ENCODE measurements at places on chromosomes 12 and 14.

DNA sequence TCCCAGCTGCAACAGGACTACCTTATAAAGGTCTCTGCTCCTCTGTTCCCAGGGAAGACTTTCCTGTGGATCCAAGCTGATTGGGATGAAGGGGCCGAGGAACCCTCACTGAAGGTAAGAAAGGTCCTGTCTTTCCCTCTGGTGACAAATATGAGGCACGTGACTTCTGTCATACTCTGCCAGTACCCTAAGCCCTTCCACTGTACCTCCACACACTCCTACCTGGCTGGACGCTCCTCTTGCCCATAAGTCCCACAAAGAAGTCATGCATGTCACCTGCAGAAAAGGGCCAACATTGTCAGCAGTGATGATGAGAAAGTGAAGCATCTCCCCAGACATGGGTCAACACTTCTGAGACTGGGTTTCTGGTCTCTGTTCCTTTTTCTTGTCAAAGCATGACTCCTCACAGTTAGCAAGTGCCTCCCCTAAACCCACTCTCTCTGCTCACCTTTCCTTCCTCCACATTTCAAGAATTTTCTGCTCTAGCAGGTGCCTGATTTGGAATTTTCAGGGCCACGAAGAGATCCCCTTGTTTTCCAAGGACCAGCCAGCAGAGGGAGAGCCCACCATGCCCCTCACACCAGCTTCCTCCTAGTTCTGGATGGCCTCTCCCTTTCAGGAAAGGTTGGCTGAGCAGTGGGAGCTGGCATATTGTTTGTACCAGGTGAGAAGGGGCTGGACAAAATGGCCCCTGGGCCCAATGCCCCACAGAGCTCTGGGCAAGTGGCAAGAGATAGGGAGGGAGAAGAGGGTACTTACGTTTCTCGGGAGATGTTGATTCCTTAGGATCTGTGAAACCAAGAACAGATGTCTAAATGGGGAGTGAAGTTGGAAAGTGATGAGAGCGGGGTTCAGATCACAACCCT is 3.5 kb downstream of the TAC3 start:
- no peak for DNase-seq

DNA sequence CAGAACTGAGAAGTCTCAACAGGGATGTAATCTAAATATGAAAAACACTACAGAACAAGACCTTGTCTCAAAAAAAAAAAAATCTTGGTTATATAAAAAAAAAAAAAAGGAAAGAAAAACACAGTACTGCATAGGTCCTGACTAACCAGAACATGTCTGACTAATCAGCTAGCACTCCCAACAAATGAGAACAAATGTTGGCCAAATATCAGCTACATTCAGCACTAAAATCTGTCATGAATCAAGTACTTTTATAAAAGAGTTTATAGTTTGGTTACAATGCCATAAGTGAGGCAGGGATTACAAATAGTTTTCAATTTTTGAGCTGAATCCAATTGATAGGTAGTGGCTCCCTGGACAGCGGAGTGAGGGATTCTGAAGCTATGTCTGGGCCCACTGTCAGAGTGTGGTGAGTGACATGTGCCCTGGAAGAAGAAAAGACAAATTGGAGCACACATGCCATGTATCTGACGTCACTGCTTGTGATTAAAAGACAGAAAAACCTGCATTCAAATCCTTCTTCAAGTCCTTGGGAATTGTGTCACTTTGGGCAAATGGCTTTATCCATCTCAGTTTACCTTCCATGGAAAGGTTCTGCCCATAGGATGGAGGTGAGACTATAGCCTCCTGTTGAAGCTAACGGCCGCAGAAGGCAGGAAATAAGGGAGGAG is 5.6 kb upstream of the FAM234B start:
- DNase-seq = peak; percentile 35

GRCh38 chr12:69247268-69248018 is 8.1 kb downstream of the CPSF6 start:
- DNase-seq = no peak

- DNase-seq = no peak
Measured at GRCh38 chr14:65040666-65041433, 54.2 kb downstream of the FNTB start.

- DNase-seq = no peak
Measured at GRCh38 chr14:85150166-85150565, 379.8 kb upstream of the FLRT2 start.

DNA sequence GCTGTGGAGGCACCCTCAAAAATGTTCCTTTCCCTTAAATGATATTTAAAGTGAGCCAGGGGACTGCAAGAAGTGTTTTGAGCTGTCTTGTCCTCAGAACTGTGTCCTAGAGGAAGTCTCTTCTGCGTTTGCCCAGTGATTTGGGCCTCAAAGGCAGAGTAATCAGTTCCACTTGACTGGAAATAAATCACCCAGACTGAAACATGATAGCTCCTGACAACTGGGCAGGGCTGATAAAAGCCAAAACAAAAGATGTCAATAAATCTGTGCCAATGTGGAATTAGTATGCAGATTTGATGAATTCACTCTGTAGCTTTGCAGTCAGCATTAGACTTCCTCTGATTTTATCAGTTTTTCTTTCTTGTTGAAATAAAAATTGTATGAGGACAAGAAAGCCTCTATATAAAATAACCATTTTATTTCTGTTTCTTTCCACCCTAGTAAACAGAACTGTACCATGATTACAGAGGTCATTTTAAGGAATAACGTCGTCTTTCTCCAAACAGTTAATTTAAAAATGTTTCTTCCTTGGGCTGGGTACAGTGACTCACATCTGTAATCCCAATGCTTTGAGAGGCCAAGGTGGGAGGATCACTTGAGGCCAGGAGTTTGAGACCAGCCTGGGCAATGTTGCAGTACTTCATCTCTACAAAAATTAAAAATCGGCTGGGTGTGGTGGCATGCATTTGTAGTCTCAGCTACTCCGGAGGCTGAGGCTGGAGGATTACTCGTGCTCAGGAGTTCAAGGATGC is 180.8 kb downstream of the ERC1 start:
- DNase-seq = no peak

- DNase-seq = no peak
Measured at GRCh38 chr12:2654311-2654710, 140.5 kb upstream of the FKBP4 start.

DNA sequence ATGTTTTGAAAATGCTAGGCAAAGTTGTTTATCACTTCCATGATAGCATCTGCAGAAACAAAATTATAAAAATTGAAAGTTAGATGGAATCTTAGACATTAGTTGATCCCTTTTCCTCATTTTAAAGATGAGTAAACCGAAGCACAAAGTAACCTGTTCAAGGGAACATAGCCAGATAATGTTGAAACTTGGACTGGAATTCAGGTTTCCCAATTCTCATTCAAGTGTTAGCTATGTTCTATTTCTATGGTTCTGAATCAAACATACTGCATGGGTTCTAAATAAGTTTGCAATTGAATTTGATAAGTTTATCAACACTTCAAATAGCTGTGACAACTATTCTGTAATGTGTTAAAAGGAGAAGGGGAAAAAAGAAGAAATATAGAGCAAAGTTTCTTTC is 122.4 kb upstream of the SOX5 start:
- DNase-seq = no peak
